Non-pigmented ciliary epithelial cell (primary cell): ENCODE measurements at places on chromosomes 16 and 17.

DNA sequence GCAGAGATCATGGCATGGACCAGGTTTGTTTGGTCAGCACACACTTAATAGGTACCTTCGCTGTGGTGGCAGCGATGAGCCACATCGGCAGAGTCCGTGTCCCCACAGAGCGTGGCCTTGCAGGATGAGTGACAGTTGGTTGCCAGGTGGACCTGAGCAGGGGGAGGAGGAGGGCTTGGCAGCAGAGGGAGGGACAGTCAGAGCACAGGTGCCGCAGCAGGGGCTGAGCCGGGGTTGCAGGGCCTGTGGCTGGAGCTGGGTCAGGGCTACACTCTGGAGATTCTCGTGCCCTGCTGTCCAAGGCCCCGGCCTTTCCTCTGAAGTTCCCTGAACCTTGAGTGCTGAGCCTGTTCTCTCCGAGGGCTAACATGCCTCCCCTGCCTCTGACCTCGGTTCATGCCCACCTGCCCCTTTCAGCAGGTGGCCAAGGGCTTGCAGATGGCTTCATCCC lies 24.8 kb downstream of the POLR3E start:
- DNase-seq: no peak

DNA sequence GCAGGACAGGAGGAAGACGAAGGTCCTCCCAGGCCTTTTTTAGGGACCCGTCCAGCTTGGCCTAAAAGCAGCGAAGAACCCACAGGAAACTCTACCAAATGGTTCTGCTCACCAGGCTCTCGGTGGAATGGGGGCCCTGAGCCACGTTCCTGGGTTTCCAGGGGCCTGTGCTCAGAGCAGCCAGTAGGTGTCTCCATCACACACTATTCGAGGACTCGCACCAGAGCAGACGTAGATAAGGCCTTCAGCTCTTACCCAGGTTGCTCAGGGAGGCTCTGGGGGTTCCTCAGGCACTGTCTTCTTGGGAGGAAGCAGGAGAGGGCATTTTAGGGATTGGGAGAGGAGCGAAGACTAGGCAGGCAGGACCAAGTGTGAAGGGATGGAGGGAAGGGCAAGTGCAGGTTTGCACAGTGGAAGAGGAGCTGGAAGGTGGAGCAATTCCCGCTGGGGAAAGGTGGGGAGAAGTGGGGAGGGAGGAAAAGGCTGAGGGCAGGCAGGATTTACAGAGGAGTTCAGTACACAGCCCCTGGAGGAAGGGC lies 157.1 kb downstream of the RGS9 start:
- peak; percentile 38 for DNase-seq

DNA sequence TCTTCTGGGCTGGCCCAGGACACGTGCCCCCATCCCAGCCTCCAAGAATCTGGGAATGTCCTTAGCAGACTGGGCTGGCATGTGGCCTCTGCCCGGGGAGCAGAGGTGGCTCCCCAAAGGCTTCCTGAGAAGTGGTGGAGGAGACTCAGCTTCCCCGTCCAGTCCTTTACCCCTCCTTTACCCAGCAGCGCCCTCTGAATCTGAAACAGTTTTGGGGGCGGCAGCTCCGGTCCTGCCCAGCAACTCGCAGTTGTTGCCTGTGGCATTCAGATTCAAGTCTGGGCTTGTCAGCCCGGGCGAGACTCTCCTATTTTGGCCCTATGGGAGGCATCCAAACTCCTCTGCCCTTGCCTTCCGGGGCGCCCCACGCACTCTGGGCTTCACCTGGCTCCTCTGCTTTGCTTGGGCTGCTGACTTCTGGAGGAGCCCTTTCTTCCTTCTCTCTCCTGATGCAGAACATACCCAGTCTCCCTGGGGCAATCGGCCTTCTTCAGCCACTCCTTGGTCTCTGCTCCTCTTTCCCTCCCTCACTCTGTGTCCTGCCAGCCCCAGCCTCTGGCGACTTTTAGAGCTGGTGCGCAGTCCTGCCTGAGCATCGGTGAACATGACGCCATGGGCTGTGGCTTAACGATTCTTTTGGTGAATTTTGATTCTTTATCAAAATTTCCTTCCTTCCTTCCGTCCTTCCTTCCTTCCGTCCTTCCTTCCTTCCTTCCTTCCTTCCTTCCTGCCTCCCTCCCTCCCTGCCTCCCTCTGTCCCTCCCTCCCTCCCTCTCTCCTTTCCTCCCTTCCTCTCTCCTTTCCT lies 55.2 kb downstream of the CMIP start:
- no peak for DNase-seq

- peak; percentile 23 for DNase-seq
Measured at GRCh38 chr17:57343717-57344116, 87.4 kb downstream of the MSI2 start.

GRCh38 chr17:76539631-76540271 lies at the start of gene PRCD:
Gene PRCD, plus strand, starts transcription at chr17:76540044. Its CDS starts 98 bp downstream, at chr17:76540142.
- no peak for DNase-seq

GRCh38 chr16:48386559-48387312 lies 1.5 kb upstream of the SIAH1 start:
- no peak for DNase-seq

DNA sequence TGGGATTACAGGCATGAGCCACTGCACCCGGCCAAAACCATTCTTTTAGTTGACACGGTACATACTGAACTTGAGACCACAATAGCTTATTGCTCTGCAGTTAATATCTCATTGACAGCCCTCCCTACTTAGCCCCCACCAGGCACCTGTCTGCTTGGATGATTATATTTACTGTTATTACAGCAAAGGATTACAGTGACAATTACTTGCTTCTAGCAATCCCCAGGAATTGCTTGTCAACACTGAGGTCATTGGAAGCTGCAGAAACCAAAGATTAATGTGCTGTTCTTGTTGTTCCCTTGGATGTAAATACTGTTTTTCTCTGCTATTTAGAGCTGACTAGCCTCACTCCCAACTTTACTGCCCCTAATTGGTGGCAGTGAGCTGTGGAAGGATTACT lies 211.2 kb downstream of the LGALS9B start:
- no peak for DNase-seq

GRCh38 chr17:43367737-43368242 lies 31.0 kb upstream of the ARL4D start:
- no peak for DNase-seq

DNA sequence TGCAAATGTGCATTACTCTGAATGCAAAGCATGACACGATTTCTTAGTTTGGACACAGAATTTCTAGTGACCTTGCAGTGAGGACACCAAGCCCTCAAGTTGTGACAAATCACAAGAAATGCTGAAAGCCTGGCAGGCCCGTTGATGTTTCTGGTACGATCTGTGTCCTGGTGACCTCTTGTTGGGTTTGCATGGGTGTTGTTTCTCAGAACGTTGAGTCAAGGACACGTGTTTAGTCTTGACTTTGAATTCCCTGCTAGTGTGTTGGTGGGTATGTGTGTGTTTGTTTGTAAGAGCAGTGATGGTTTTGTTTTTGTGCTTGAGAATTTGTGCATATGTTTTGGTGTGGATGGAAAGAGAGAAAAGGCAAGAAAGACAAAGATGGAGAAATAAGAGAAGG lies 37.8 kb upstream of the MAF start:
- no peak for DNase-seq

DNA sequence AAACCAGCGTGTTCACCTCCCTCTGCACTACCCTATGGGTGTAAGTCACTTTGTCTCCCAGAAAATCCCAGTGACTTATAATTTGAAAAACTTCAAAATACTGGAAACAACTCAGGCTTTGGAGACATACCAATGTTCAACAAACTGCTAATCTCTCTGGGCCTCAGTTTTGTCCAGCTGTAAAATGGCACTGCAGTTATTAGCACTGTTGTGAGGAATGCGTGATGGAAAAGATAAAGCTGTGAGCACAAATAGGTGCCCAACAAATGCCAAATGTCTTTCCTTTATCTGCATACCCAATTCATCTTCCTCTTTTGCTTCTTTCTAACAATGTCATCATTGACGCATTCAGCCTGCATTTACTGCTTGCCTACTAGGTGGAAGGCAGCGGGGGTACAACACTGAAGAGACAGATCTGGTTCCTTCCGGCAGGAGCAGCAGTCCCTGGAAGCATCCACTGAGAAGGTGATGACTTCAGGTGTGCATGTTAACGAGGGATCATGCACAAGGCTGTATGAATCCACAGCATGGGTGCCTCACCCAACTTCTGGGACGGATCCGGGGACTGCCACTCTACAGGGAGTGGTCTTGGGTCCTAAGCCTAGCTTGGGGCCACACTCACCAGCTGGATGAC lies 63.4 kb downstream of the CYTH1 start:
- DNase-seq: no peak

DNA sequence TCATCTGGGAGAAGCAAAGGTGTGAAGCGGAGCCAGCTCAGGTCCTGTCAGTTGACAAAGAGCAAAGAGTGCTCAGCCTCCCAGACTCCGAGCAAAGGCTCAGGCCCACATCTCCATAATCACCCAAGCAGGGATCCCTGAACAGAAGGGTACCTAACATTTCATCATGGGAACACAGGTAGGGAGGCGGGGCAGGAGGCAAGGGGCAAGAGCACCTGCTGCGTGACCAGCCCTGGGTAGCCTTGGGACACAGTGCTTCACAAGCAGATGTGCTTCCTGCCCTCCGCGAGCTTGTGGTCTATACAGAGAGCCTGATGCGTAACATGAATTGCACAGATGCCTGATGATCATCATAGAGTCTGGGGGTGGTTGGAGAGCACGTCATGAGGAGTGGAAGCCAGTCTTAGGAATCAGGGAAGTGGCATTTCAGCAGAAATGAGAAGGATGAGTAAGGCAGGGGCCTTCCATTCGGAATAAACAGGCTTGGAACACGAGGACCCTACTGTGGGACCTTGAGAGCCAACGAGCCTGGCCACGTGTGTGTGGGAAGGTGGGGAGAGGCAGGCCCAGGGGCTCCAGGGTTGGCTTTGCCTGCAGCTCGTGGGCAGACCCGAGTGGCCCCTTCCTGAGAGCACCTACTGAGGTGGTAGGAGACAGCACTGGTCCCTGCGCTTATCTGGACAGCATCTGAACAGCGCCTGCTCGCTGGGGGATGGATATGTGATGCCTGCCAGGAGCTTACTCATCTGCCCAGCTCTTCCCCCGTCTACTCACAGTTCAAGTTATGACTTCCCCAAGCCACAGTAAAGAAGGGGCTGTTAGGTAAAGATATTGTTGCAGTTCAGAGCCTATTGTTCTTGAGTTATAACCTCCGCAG lies 125.8 kb downstream of the CCDC182 start:
- no peak for DNase-seq

DNA sequence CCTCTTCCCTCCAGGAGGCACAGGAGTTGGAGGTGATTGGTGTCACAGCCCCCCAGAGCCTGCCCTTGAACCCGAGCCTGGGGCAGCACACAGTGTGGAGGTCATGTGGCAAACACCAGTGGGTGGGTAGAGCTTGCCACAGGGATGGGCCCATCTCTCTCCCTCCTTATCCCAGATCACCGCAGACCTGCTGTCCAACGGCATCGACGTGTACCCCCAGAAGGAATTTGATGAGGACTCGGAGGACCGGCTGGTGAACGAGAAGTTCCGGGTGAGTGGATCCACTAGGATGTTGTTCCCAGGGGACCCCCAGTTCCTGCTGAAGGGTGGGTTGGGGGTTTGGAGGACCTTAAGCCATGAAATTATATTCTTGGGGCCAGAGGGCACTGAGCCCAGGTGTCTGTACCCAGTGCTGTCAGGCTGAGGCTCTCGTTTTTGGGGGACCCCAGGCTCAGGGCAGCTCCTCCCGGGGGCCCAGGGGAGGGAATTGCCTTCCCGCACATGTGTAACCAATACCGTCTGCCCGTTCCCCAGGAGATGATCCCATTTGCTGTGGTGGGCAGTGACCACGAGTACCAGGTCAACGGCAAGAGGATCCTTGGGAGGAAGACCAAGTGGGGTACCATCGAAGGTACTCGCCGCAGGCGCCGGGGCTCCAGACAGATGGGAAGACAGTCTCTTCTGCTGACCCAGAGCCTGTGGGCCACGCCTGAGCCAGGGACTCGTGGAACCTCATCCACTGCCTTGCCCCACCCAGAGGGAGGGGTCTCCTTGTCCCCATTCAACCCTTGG lies 351.9 kb downstream of the SEC14L1 start:
- DNase-seq: no peak

- DNase-seq: no peak
Measured at GRCh38 chr17:4850246-4850645, 17.1 kb downstream of the MINK1 start.

DNA sequence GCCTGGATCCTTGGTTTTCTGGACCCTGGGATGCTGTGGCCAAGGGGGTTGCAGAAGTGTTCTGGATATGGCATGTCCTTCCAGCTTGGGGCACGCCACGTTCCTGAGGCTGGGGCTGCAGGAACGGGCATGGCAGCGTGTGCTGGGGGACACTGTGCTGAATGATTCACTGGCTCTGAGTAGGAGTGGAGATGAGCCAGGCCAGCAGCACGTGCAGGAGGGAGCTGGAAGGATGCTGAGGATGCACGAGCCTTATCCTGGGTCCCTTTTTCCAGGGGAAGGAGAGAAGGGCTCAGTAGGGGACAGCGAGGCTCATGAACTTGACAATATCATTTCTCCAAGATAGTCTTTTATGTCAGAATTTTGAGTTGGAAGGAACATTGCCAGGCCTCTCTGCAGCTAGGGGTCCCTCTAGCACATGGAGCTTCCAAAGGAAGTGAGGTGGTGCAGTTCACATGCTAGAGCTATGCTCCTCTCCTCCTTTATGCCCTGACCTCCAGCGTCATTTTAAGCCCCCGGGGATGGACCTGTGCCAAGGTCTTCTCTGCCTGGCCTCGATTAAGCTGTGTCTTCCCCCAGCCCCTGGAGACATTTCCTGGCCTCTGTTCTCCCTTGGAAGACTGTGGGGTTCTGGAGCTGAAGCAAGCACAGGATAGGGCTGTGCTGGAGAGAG lies 125.9 kb downstream of the OR1D5 start:
- DNase-seq: no peak

DNA sequence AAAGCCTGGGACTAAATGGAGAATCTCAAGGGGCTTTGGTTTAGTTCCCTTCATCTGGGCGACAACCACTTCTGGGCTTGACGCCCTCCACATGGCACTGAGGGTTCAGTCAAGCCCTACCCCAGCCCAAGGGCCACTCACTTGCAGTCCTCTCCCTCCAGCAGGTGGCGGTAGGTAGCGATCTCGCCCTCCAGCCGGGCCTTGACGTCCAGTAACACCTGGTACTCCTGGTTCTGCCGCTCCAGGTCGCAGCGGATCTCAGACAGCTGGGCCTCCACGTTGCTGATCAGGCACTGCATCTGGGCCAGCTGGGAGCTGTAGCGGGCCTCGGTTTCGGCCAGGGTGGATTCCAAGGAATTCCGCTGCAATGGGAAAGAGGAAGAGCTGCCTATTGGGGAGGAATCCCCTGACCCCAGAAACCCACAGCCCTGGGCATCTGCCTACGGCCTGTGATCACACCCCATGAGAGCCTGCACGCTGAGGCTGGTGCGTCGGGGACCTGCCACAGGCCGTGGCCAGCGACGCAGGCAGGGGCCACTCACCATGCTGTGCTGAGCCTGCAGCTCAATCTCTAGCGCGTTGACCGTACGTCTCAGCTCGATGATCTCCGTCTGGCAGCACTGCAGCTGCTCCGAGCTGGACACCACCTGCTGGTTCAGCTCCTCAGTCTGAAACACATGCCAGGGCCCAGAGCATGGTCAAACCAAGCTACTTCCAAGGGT lies 2.7 kb downstream of the KRT36 start:
- no peak for DNase-seq

DNA sequence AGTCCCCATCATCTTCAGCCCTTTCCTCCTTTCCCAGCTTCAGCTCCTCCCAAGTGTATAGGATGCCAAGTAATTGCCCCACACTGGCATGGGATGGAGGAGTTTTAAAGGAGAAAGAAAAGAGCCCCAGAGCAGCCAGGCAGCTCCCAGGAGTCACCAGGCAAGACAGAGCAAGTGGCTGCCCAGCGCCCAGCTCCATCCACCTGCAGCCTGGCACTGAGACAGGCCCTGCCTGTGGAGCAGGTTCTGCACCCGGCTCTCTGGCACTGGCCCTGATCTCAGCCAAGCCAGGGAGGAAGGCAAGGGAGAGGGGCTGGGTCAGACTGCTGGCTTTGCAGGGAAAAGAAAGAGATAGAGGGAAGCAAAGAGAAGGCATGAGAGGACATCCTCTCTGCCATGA lies 21.7 kb downstream of the FOXN1 start:
- DNase-seq: no peak
